Effector memory CD4-positive, alpha-beta T cell (primary cell): ENCODE measurements at places on chromosomes 5 and 9.

GRCh38 chr9:32253731-32254130 lies 130.7 kb upstream of the ACO1 start:
- no peak for DNase-seq

DNA sequence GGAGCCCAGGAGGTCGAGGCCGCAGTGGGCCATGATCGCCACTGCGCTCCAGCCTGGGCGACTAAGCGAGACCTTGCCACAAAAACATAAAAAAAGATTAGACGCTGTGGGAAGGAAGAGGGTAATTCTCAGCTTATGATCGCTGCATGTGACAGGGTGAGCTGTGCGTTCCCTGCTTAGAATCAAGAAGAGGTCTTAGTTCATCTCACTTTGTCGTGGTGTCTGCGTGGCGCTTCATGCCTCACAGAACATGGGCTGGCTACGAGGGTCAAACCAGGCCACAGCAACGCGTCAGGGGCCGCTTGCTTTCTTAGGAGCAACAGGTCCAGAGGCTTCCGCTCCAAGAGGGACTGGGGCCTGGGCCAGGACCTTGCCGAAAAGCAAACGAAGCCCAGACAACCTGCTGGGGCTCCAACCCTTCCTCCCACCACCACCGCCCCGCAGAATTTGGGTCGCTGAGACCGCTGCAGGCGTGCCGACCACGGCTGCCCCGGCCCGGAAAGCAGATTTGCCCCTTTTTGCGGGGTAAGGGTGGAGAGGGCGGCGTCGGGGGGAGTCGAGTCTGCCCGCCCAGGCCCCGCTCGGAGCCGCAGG lies 10.0 kb upstream of the GRIN1 start:
- no peak for DNase-seq

- no peak for DNase-seq
Measured at GRCh38 chr9:122246666-122247065, 17.9 kb upstream of the LHX6 start.

GRCh38 chr9:115275753-115276152 lies 157.8 kb upstream of the TNC start:
- no peak for DNase-seq

DNA sequence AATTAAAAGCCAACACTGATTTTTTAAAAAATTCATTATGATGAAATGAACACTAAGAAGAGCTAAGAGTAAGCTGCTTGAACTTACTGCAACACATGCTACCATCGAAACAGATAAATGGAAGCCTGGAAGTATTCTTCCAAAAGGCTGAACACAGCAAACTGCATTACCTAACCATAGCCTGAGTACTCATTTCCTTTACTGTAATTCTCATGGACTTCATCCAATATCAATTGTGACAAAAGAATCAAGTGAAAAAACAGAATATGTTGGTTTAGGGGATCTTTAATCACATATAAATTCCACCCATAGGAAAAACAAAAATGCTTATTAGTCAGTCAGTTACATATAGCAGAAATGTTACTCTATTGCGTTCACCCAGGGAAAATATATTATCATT lies 68.5 kb downstream of the DROSHA start:
- no peak for DNase-seq

DNA sequence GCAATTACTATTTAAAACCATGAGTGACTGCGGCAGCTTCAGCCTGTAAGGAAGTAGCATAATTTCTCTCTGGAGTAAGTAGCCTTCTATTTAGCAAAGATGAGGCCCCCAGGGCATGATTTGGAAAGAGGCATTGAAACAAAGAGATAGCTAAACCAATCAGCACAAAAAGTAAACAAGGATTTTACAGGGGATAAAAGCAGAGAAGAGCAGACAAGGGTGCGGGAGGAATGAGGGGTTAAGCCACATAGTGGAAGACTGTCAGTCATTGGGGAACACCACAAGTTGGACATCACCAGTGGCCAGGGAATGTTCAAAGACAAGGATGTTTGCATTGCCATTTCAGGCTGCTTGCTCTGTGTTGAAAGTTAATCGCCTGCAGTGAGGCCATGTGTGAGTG lies 24.0 kb upstream of the C5orf63 start:
- DNase-seq: no peak

DNA sequence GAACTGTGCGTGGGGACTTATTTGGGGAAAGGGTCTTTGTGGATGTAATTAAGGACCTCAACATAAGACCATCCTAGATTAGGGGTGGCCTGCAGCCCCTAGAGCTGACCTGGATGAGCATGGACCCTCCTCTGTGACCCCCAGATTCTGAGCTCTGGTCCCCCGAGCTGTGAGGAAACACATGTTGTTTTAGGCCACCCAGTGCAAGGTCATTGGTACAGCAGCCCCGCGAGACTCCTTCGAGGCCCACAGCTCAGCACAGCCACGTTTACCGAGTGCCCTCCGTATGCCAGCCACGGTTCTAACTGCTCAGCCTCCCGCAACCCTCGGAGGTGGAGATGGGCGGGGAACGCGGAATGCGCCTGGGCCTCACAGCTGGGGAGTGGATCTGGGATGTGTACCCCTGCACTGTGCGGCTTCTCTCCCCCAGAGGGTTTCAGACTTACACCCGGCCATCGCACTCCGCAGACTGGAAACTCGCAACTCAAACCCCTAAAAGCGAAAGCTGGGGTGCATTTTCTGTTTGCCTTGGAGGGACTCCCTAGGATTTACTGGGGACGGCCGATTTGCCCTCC lies 4.5 kb upstream of the GPSM1 start:
- no peak for DNase-seq

DNA sequence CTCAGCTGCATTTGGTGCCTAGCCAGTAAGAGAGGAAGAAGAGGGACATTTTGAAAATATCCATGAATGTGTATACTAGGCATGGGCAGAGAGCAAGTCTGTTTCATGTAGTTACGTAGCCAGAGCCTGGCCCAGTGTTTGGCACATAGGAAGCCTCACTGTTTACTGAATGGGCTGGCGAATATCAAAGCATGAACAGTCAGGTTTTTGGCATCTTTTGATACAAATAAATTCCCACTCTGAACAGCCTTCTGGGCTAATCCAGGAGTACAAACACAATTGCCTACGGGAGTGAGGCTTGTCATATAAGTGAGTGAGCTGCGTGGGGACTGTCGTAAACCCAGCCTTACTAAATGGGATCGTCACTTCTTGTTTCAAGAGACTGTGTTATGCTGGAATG lies 253.1 kb upstream of the PANK3 start:
- DNase-seq: no peak

DNA sequence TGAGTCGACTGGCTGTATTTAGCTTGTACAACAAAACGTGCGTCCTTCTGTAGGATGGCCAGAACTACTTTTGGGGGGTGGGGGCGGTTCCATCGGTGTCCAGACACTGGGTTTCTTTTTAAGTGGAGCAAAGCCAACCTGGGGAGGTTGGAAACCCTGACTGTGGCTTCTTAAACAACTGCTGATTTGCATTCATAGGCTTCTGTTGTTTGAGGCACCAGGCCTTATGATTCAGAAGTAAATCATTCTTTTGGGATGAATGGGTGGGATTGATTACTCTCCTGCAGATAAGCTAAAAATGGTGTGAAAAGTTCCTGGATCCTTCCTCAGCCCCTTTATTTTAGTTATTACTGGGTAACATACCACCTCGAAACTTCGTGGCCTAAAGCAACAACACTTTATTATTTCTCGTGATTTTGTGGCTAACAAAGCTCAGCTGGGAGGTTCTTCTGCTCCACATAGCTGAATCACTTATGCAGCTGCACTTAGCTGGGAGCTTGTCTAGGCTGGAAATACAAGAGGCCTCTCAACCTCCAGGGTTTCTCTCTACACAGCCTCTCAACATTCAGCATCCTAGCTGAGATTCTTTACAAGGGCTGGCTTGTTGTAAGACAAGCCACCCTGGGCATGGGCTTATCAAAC lies 12.2 kb upstream of the SMIM32 start:
- no peak for DNase-seq

- no peak for DNase-seq
Measured at GRCh38 chr9:126125577-126125976, 201.1 kb upstream of the MVB12B start.

GRCh38 chr5:147547730-147548129 lies 37.9 kb upstream of the DPYSL3 start:
- no peak for DNase-seq

GRCh38 chr5:116546033-116546742 lies 28.4 kb downstream of the SEMA6A start:
- DNase-seq: no peak

DNA sequence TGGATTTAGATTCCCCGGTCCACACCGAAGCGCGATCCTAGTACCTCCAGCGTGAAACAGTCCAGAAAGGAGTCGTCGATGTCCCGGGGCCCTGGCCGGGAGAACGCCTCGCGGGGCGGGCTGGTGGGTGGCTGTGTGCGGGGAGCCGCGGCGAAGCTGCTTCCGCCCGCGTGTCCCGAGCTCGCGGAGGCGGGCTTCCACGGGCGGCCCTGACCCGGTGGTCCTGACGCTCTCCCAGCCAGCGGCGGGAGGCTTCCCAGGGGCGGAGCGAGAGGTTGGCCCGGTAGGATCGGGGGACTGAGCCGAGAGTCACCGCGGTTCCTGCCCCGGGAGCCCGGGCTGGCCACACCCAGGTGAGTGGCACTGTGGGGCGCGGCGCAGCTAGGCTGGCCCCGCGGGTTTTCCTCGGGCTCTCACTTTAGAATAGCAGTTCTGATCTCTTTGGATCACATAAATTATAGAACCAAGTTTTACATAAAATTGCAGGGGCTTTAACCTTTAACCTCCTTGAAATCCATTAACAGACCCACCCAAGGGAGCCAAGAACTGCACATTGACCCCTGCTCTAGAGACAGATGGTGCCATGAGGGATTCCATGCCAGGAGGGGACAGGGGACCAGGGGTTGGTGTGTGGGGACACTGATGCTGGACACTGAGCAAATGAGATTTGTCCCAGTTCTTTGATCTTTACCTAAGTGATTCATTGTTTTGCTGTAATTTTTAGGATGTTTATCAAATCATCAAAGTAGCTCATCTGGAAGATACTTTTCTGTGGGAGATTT lies 29.2 kb upstream of the IL31RA start:
- DNase-seq: no peak

GRCh38 chr5:59197911-59198310 lies 615.0 kb downstream of the RAB3C start:
- no peak for DNase-seq

- DNase-seq: no peak
Measured at GRCh38 chr9:91714020-91714806, 235.8 kb downstream of the ROR2 start.

GRCh38 chr5:156498226-156498980 lies 171.4 kb downstream of the SGCD start:
- DNase-seq: no peak

DNA sequence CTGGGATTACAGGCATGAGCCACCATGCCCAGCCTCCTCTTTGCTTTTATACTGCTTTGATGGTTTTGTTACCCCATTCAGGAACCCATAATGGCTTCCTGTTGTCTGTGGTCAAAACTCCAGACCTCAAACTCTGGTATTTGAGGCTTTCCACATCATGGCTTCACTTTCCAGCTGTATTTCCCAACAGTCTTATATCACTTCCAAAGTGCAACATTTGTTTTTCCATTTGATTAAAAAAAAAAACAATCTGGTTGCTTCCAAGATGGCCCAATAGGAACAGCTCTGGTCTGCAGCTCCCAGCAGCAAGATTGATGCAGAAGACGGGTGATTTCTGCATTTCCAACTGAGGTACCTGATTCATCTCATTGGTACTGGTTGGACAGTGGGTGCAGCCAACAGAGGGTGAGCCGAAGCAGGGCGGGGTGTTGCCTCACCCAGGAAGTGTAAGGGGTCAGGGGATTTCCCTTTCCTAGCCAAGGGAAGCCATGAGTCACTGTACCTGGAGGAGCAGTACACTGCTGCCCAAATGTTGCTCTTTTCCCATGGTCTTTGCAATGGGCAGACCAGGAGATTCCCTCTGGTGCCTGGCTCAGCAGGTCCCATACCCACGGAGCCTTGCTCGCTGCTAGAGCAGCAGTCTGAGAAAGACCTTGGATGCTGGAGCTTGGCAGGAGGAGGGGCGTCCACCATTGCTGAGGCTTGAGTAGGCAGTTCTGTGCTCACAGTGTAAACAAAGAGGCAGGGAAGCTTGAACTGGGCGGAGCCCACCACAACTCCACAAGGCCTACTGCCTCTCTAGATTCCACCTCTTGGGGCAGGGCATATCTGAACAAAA lies 458.4 kb downstream of the KDM4C start:
- DNase-seq: no peak

DNA sequence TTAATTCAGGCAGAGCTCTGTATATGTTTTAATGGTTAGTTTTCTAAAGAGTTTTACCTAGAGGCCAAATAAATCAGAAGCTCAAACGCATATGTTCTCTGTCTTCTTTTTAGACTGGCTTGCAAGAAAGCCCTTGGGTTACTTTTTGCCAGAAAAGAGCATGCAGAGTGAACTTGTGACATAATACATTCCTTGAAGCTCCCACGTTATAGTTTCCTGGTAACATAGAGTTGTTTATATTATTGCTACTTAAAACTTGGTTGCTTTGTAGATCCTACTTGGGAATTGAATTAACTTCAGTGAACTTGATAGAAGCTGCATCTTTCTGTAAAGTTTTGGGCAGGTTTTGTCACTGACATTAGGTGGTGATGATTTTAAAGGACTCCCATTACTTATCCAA lies 102.9 kb downstream of the C9orf152 start:
- DNase-seq: no peak

GRCh38 chr5:58012102-58012501 lies 447.8 kb downstream of the PLK2 start:
- DNase-seq: no peak

DNA sequence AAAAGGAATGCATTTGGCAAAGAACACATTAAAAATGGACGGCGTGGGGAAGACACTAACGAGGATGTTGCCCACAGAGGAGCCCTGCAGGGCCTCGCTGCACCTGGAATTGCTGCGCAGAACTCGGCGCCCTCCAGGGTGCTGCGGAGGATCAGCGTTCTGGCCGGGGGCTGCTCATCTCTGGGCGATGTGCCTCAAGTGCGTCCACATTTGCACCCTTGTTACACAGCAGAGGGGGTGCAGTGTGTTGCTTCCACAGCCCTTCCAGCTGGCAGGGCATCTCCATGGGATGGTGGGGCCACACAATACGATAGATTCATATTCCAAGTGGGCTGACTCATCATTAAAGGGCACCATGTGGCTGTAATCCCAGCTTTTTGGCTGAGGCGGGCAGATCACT lies 63.1 kb downstream of the AK8 start:
- DNase-seq: no peak

DNA sequence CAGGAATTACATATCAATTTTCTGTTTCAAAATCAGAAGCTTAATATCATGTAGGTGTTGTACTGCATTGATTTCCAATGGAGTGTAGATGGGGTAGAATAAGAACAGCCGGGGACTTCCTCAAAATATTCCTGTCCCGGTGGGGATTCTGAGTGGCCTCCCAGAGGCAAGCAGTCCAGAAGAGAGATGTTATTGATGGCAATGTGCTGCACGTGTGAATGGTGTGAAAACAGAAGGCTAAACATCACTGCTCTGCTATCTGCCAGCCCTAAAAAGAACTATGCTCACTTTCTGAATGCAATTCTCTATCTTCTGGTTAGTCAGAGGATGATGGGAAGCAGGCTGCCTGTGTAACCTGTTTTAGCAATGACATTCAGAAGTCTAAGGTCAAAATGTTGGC lies 91.0 kb upstream of the CKMT2 start:
- no peak for DNase-seq
